ENCODE measurements at places on chromosomes 7 and 10. TPM values are rescaled to one million over a fixed set of nuclear protein-coding genes. Genes with fewer than 3 reads are reported as not detected.
A peak's percentile ranks its signal among the peaks of the same experiment; 100 is the strongest.

DNA sequence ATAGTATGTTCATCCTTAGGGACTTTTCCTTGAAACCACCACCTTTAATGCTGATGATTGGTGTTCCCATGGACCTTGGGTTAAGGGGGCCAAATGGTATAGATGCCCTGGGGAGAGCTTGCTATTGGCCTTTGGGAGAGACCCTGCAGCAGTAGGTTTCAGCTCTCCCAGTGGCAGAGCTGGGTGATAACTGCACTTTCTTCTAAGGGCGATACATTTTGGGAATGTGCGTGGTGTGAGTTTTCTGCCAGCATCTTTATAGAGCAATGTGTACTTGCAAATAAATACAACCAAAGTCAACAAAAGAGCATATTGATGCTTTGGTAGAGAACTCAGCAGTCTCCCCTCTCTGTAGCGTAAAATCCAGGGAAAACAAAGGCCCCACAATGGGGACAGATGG is 404.1 kb downstream of the PAXIP1 start:
- DNase-seq: no peak

DNA sequence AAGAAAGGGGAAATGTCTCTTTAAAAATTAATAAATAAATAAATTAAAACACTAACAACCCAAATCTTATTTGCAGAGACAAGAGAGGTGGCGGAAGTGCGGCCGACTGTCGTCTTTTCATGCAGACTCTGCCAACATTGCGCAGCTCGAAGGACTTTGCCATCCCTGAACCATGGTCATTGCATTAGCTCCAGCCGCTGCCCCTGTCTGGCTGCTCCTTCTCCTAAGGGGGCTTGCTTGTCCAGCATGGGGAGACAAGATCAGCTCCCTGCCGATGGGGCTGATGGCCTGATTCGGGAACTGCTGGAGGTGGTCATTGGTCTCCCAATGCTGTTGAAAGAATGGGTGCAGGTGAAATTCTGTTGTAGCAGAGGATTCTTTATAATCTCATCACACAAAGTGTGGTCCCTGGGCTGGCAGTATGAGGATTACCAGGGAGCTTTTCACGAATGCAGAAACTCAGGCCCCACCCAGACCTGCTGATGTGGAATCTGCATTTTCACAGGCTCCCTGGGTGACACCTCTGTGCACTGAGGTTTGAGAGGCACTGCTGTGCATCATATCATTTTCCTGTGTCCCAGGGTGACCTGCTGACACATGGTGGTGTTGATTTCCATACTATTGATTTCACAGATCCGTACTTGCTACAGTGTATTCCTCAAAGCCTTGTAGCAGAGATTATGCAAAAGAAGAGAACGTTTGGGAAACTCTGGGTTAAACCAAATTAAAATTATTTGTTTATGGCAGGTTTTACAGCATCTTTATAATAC is 172.4 kb upstream of the ZMIZ1 start:
- DNase-seq: no peak

DNA sequence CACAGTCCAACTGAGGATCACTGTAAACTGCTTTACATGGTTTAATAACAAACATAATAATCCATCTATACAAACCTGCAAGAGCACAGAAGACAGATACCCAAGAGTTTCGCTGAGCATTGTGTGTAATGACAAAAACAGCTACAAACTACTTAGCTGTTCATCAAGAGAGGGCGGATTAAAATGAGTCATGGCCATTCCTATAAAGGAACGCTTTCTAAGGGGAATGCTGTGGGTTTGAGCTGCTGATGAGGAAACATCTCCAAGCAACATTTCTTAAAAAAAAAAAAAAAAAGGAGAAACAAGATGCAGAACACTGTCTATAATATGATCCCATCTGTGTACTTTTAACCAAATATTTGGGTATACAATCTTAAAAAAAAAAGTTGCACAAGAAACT is 33.8 kb downstream of the VOPP1 start:
- no peak for DNase-seq

- DNase-seq: no peak
Measured at GRCh38 chr7:1288390-1288995, 55.8 kb downstream of the UNCX start.

- DNase-seq: no peak
Measured at GRCh38 chr7:105202616-105203015, 186.1 kb downstream of the SRPK2 start.

- DNase-seq: no peak
Measured at GRCh38 chr7:71264005-71264404, 132.1 kb downstream of the GALNT17 start.

GRCh38 chr10:101708073-101708472 is 13.1 kb upstream of the FBXW4 start:
- DNase-seq: no peak

Gene OR13A1
- 0.12 TPM for polyA plus RNA-seq

- no peak for DNase-seq
Measured at GRCh38 chr10:72688208-72688651, 3.7 kb upstream of the MCU start.

DNA sequence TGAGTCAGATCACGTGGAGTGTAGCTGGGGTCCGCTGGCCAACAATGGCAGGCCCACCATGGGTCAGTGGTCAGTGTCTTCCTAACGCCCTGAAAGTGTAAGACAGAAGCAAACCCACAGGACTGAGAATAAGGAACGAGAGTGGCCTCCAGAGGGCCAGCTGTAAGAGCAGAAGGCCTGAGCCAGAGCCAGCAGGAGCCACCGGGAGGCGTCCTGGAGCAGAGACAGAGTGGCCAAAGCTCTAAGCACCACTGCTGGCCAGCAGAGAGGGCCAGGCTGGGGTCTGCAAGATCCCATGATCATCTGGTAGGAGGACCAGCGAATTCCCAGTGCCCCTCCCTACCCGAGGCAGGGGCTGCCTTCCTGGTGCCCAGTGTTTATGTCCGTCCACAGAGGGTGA is 9.2 kb downstream of the CCDC201 start:
- DNase-seq: no peak

Gene PDLIM1
- 572 TPM for polyA plus RNA-seq

DNA sequence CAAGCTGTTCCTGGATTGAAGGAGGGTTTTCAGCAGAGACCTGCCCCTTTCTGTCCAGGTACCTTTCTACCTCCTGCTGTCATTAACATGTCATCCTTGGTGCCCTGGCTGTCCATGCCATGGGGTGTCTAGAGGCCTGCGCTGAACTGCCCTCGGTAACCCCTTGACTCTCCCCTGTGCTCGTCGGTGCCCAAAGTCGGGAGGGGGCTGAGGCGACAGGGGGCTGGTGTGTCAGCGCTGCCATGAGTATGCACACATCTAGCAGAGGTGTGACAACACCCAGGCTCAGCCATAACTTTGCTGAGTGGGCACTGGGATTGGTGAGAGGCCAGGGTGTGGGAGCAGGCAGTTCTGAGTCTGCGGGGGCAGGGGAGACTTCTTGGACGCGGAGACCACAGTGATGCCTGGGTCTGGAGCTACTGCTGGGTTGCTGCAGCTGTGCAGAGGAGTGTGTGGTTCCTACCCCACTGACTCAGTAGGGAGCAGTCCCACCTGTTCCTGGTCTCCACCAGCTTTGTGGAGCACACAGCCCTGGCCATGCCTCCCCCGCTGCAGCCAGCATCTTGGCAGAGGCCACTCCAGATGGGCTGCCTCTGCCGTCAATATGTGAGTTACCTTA is 376.2 kb upstream of the SEMA3C start:
- no peak for DNase-seq

Gene IL2RA
- 2.1 TPM for polyA plus RNA-seq

- DNase-seq: no peak
Measured at GRCh38 chr10:106387063-106387462, 777.4 kb downstream of the SORCS1 start.

Gene CARD11
- 4.1 TPM for polyA plus RNA-seq

Gene CPA2
- 16.0 TPM for polyA plus RNA-seq

DNA sequence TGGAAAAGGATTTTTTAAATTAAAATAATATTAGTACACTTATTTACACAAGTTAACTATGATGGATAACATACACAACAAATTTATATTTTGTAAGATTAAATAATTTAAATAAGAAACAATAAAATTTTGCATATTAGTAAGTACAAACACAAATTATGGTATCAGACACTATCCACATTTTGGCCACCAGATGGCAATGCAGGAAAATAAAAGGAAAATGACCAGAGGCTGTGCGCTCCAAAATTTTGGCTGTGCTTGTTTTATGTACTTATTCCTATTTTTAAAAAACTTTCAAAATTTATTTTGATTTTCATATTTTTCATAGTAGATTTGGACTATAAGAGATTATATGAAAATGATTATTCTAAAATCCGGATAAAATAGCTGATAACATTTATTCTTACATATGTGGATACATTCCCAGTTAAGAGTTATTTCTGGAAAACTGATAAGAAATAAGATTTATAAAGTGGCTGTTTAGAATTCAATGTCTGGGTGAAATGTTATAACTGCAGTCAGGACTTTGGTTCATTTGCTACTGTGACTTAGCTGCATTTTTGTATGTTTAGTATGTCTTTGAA is 274.7 kb upstream of the HGF start:
- peak; percentile 47 for DNase-seq

DNA sequence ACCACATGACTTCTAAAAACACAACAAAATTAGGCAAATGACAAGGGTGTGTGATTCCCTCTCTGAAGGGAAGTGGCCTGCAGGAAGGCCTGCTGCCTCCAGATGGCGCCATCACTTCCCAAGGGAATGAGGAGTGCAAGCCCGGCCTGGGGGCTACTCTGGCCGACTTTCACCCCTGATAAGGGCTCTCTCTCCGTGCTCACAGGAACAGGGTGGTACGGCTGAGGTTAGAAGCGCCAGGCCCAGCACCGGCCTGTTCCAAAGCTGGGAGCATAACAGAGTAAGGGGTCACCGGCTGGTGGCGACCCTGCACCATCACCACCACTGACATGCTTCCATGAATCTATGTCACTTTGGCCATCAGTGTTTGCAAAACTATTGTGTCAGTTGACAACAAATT is 13.1 kb downstream of the RBP3 start:
- peak; percentile 51 for DNase-seq

DNA sequence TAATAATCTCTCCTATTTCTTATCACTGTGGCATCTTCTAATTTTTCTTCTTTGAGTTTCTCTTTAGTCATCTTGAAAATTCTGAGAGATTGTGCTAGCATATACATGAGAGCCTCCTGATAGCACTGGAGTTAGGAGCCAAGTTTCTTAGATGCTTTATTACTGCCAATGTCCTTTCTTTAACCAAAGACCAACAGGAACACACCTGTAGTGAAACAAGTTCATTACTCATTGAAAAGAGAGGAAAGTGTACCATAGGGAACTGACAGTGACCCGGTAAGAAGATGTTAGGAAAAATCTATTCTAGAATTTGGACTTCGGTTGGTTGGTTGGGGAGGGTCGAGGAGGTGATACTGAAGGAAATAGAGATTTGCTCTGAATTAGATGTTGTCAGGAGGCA is 27.1 kb upstream of the CD36 start:
- DNase-seq: no peak

DNA sequence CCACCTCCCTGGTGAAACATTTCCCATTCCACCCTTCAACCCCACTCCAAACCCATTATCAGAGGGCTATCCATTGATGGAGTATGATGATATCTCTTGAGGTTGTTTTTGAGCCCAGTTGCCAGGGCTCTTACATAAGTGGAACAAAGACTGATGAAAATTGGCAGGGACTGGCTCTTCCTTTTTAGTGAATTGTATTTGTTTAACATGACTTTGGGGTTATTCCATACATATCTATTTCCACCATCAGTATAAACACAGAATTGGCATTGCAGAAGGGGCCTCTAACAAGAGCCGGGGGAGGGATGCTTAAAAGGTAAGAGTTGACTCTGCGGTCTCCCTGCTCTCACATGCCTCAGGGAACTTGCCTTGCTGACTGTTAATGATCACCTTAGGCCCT is 28.9 kb downstream of the FZD1 start:
- no peak for DNase-seq

Gene ASB4
- 1.4 TPM for polyA plus RNA-seq

GRCh38 chr7:47170516-47170915 is 411.4 kb downstream of the TNS3 start:
- DNase-seq: no peak

Gene VKORC1L1
- polyA plus RNA-seq: 6.0 TPM

- no peak for DNase-seq
Measured at GRCh38 chr7:97959046-97959445, 30.9 kb downstream of the OCM2 start.

Gene GPR146
- 4.2 TPM for polyA plus RNA-seq

DNA sequence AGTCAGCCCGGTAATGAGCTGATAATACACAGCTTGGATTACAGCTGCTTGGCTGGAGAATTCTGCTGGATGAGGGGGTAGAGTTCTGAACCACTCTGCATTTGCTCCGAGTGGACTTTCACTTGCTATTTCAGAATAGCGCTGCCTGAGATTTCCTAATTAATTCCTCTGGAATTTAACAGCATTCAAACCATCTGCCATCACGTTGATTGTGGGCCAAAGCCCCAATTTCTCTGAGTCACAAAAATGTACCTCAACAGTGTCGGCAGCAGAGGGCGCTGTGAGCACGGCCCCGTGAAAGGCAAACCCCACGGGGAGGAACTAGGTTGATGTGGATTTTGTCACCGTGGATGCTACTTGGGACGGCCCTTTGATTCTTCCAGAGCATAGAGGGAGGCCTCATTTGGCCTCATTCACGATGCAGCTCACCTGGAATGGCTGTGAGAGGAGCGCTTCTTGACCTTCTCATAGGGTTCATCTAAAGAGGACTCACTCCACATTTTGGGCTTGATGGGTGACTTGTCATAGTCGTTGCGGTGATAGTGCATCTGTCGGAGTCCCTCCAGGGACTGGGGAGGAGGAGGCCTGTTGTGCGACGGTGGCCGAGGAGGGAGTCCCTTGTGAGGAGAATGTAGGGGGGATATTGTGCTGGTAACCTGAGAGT is 73.3 kb downstream of the PRPF18 start:
- DNase-seq: peak; percentile 61

- DNase-seq: no peak
Measured at GRCh38 chr10:47154762-47155161, 145.2 kb upstream of the GDF10 start.

DNA sequence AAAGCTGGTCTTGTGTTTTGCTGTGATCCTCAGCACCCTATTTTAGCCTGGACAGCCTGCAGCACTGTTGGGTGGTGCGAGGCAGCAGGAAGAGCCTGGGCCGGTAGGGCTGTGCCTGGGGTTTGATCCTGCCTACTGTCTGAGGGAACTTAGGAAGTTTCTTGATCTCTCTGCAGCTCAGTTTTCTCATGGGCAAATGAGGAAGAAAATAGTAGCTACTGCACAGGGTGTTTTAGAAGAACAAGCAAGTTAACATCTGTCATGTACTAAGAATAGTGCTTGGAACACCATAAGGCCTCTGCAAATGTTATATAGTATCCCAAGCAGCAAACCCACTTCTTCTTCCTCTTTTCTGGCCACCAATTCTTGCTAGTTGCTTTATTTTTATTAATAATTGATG is 12.0 kb upstream of the AGR2 start:
- no peak for DNase-seq

DNA sequence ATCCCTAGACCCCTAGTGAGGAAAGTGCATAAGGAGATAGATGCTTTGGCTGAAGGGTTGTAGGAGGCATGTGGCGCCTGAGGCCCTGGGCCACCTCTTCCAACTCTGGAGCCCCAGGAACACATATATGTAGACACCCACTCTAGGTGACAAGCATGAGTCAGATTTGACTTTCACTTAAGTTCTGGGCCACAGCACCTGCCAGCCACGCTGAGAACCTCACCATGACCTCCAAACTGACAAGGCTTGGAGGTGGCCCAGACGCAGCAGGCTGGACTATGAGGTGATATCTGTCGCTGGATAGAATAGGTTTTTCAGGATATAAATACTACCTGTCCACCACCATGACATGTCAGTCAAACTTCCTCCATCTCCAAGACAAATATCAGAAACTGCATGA is 894.0 kb upstream of the ZNF722 start:
- DNase-seq: no peak
